GM18507 (cell line): ENCODE measurements at places on chromosomes 13 and 19.

DNA sequence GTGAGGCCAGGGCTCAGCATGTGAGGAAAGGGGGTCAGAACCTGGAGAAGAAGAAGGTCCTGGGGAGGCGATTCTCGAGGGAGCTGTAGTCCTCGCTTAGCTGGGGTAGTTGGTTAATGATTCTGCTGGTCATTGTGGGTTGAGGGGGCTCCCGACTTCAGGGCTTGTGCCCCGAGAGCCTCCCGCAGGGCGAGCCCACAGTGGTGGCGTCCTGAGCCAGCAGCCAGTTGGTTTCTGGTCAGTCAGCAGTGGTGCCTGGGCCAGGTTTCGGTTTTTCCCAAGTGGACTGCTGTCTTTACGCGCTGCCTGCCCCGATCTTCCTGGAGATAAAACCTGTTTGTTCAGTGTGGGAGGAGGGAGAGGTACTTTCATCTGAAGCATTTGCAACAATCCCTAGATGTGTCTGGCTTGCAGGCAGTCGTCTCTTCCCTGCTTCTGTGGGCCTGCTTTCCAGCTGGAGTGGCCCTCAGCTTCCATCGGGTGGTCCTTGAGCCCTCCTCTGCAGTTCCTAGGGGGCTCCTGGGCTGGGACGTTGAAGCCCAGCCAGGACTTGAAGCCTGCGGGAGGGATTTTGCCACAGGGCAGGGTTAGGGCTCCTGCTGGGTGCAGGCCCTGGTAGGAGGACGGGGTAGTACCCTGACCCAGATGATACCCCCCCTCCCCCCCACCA lies 3.2 kb downstream of the PTBP1 start:
- DNase-seq: no peak

GRCh38 chr13:30774214-30774730 lies 38.9 kb downstream of the ALOX5AP start:
- DNase-seq: no peak

GRCh38 chr19:3333662-3334061 lies 32.7 kb upstream of the NFIC start:
- no peak for DNase-seq

DNA sequence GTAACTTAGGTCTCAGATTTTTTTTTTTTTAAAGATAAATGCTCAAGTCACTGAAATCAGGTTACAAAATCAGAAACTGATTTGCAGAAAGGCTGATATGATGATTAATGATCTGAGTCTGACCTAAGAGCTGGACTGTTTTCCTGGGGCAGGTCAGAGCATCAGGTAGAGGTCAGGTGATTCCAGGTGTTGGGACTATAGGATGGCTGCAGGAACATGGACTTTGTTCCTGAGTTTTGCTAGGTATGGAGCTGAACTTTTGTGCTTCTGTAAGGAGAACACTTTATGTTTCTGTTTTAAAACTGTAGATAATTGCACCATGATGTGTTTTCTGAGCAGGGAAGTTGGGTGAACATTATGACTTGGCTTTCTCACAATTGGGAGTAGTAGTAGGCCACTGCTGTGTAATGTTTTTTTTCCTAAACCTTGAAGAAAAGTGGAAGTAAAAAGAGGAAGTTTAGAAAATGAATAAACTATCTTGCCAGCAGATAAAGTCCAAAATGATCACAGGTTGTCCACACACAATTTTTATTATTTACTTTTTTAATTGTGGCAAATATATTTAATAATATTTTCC lies 297.2 kb downstream of the DCT start:
- DNase-seq: no peak

- DNase-seq: no peak
Observed at GRCh38 chr13:73820688-73821087, 313.5 kb downstream of the KLF12 start.
